ENCODE measurements at places on chromosomes 3 and 15. TPM values are rescaled to one million over a fixed set of nuclear protein-coding genes. Genes with fewer than 3 reads are reported as not detected.

GRCh38 chr3:42700366-42701288, 2.0 kb downstream of the HHATL start:
- no peak for DNase-seq

- no peak for DNase-seq
Observed at GRCh38 chr3:161859865-161860450, 363.4 kb downstream of the OTOL1 start.

- DNase-seq: no peak
Observed at GRCh38 chr3:111653766-111654165, 58.6 kb upstream of the ZBED2 start.

DNA sequence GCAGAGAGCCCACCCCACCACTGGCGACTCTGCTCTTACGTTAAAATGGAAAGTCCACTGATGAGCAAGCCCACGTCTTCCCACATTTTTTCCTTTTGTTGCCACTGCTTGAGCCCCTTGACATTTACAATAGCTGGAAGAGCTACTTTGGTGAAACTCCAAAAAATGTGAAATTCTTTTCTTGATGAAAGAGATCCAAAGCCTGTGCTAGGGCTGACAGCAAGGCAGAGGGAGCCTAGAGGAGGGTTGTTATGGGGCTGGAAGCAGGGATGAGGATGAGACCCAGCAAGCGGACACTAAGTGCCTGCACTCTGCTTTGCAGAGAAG, 97.1 kb downstream of the CEMIP start:
- DNase-seq: no peak

GRCh38 chr15:66868918-66869317, 166.9 kb downstream of the SMAD6 start:
- no peak for DNase-seq

GRCh38 chr15:95580121-95580520, 750.4 kb upstream of the NR2F2 start:
- no peak for DNase-seq

DNA sequence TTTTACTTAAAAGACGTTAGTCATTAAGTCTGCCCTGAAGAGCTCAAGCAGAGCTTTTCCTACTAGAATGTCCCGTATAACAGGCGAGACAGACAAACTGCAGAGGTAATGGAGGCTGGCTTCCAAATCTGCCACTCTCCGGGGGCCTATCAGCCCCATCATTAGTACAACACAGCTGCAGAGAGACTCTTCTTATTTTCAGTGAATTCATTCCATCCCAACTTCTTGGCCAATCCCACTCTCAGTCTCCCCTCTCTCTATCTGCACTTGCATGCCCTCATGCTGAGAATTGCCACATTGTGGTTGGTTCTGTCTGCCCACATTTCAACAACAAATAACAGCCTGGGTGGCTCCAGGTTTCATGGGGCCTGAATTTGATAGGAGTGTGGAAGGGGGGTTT, 412.7 kb downstream of the ERC2 start:
- no peak for DNase-seq

GRCh38 chr3:46979958-46980497, 562 bp downstream of the NBEAL2 start:
- peak; percentile 54 for DNase-seq

- no peak for DNase-seq
Observed at GRCh38 chr3:161217496-161217895, 3.6 kb upstream of the NMD3 start.

DNA sequence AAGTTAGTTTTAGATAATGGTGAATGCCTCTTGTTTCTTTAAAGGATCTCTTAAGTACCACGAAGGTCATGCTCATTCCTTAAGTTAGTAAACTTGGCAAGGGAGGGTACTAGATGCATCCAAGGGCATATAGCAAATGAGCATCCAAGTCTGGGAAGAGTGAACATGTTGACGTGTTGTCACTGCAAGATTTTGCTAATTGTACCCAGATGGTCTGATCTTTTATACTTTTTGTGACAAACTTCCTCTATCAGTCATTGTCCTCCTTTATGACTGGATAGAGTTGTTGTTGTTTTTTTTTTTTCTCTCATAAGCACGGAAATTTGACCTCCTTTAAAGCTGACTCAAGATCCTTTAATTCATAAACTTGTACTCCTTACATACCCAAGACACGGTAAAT, 121.3 kb downstream of the CHST2 start:
- DNase-seq: no peak

GRCh38 chr3:150293401-150294001, 114.6 kb upstream of the TSC22D2 start:
- DNase-seq: no peak

- no peak for DNase-seq
Observed at GRCh38 chr15:37586011-37586583, 348.3 kb upstream of the TMCO5A start.

GRCh38 chr15:67444100-67444499, 76.8 kb upstream of the C15orf61 start:
- DNase-seq: no peak

DNA sequence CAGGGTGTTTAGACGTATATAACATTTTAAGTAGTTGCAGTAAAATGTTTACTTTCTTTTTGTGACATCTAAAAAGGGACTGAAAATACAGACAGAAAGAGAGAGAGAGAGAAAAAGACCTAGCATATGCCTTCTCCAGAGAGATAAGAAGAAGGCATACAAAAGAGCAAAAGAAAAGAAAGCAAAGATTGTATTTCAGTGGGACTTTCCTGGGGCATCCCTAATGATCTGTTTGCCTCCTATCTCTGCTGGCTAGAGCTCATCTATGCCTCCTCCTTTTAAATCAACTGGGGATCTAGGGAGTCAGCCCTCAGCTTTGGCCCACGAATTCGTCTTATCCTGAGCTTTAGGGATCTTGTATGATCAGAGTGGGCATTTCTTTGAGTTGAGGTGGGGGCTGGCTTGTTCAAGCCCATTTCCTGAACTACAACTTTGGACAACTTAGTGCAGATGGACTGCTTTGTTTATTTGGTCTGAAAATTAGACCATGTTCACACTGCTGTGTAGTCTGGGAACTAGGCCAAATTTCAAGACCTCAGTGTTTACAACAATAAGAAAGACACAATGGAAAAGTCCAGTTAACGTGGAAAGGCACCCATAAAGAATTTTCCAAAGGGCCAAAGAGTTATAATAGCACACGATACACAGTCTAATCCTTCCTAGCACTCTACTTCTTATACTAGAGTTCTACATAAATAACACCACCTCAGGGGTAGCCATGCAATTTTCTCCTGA, 61.0 kb downstream of the ATP8B4 start:
- DNase-seq: no peak

GRCh38 chr15:72342385-72342784, 22.4 kb upstream of the CELF6 start:
- DNase-seq: no peak

GRCh38 chr15:39593071-39593655, 12.3 kb downstream of the THBS1 start:
- no peak for DNase-seq

DNA sequence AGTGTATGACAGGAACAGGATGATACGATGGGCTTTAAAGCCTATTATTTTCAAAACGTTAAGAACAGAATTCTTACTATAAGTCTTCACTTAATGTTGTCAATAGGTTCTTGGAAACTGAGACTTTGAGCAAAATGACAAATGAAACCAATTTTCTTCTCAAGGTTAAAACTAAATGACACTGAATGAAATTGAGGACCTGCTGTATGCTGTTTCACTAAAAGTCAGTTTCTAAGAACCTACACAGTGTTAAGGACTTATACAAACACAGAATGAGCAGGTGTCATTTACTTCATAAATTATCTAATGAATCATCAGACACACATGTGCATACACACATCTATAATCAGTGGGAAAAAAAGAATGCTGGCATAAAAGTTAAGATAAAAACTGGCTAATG, 106.9 kb downstream of the RFTN1 start:
- DNase-seq: no peak

The CRYGS gene
- total RNA-seq: 0.77 TPM

The GUCA1C gene
- total RNA-seq: not detected

The USP50 gene
- not detected for total RNA-seq

The GOLGA8T gene
- total RNA-seq: not detected

The GANC gene
- 11.8 TPM for total RNA-seq

The SI gene
- total RNA-seq: not detected

The SLC9C1 gene
- total RNA-seq: 0.49 TPM

The CHRNA7 gene
- 1.6 TPM for total RNA-seq
